Fibroblast of skin of right biceps (primary cell): ENCODE measurements at places on chromosomes 2 and 18.
A peak's percentile ranks its signal among the peaks of the same experiment; 100 is the strongest.

GRCh38 chr2:72913486-72914205 is 3.7 kb upstream of the EMX1 start:
- DNase-seq = no peak

DNA sequence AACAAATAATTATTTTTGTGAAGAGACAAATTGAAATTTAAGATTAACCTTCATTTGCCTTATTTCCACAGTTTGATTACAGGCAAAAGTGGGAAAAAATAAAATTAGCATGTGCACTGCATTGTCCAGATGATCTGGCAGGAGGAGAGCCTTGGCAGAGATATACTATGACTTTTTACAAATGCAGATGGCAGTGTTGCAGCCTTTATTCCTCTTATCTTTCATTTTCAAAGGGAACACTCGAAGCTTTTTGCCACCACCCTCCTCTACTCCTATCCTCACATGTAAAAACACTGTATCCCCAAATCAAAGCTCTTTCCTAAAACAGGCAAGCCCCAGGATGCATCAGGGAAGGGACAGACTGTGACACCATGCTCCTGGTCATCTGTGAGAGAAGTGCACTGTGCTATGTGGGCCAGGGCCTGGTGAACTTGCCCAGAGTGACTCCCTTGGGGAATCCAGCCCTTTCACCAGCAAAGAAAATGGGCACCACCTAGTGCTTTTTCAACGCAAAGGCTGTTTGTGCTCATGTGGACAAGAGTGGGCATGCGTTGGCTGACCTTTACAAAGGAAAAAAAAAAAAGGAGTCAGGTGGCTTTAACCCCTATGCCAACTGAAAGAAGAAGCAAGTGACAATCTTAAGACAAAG is 74.7 kb upstream of the ETAA1 start:
- peak; percentile 20 for DNase-seq

DNA sequence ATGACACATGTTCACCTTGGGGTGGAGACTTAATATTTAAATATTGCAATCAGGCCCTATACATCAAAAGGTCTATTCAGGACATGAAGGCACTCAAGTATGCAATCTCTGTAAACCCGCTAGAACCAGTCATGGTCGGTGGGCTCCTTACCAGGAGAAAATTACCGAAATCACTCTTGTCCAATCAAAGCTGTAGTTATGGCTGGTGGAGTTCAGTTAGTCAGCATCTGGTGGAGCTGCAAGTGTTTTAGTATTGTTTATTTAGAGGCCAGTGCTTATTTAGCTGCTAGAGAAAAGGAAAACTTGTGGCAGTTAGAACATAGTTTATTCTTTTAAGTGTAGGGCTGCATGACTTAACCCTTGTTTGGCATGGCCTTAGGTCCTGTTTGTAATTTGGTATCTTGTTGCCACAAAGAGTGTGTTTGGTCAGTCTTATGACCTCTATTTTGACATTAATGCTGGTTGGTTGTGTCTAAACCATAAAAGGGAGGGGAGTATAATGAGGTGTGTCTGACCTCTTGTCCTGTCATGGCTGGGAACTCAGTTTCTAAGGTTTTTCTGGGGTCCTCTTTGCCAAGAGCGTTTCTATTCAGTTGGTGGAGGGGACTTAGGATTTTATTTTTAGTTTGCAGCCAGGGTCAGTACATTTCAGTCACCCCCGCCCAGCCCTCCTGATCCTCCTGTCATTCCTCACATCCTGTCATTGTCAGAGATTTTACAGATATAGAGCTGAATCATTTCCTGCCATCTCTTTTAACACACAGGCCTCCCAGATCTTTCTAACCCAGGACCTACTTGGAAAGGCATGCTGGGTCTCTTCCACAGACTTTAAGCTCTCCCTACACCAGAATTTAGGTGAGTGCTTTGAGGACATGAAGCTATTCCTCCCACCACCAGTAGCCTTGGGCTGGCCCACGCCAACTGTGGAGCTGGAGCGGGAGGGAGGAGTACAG is 108.1 kb downstream of the XRCC5 start:
- DNase-seq = peak; percentile 81

DNA sequence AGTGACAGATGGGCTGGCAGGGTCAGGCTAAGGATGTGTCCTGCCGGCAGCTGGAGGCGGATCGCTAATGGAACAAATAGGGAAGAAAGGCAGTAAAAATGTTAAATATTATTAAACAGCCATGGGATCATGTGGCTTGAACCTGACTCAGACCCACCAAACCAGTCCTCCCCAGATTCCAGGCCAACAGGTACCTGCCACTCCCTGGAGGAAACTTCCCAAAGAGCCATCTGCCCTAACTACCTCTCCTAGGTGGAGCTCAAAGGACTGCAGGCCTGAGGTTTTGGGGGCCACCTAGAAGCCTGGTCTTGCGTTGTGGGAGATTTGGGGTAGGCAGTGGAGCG is 34.3 kb downstream of the CIB4 start:
- DNase-seq = no peak

DNA sequence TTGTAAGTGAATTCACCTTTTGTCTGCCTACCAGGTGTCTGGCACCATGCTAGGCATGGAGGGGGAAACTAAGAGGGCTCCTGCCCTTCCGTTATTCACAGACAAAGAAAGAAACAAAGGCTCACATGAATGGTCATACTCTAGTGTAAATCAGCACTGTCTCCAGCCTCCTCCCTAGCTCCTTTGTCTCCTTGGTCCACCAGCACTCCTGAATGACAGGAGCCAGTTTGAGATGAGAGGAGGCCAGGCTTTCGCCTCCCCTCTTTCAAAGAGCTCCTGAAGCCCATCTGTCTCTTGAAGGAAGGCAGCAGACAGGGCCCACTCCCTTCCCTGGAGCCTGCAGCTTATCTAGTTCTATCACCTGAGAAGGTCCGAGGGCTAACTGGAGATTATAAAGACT is 18.7 kb downstream of the SATB2 start:
- DNase-seq = no peak

DNA sequence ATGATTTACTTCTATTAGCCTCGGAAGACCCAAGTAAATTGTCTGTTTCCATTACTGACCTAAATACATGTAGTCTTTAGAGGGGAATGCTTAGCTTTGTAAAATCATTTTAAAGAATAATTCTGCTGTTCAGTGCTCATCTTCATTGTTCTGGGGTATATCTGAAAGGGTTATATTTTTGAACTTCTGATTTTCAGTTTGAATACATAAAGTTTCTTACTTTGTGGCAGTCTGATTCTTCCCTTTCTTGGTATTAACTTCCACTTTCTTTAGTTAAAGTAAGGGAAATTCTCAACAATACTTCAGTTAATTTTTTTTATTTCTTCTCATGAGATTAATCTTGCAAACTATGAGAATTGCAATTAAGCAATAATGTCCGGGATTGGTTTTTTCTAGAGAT is 148.4 kb downstream of the DOCK10 start:
- no peak for DNase-seq
